HepG2 (cell line): ENCODE measurements at places on chromosomes 4 and X. TPM values are rescaled to one million over a fixed set of nuclear protein-coding genes. Genes with fewer than 3 reads are reported as not detected.

ENPP6 gene
- not detected in 2 replicates for total RNA-seq

FBXW7 gene
- total RNA-seq: 21.7 and 40.9 TPM in 2 replicates

TMSB15C gene
- total RNA-seq: not detected in 2 replicates

EDNRA gene
- total RNA-seq: not detected in 2 replicates

VCX3B gene
- total RNA-seq: not detected in 2 replicates

TKTL2 gene
- total RNA-seq: not detected in 2 replicates

FAM149A gene
- total RNA-seq: not detected in 2 replicates

ABCE1 gene
- total RNA-seq: 139 and 226 TPM in 2 replicates

DNA sequence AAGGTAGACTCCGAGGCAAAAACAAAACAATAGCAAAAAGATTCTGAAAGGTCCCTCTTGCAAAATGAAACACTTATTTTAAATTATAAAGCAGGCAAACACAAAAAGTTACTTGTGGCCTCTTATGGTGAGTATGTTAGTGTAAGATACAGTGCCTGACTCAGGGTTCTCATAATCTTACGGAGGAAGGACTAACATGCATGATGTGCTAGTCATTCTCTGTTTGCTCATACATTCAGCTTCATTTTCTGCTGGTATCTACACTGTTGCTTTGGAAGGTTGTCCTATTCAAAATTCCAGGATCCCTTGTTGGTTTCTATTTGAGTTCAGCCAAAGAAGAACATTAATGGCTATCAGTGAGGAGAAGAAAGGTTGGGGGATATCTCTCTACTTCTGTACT lies 249.1 kb upstream of the FAM47A start:
- no peak overlapping the region for H3K4me3 ChIP-seq
- H3K27me3 ChIP-seq: no peaks in the 10 kb centered on the region
- no peaks in the 10 kb centered on the region for H3K36me3 ChIP-seq
- DNase-seq: no peak
- no peaks in the 10 kb centered on the region for H3K4me1 ChIP-seq

DNA sequence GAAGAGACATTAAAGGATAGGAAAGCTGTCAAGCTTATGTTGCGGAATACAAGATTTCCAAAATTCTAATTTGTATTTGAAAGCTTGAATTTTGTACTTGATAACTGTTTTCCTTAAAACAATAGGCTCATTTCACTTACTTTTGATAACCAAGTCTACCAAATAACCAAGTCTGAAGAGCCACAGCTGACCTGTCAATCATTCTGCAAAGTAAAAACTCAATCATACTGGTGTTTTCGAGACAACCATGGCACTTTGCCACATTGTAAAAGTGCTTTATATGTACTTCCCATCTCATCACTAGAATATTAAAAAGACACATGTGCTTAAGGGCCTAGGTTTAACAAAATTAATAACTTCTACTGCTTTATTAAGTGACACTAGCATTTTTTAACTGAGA lies 47.9 kb downstream of the LEF1 start:
- DNase-seq: no peak
- no peak overlapping the region for H3K4me3 ChIP-seq
- H3K36me3 ChIP-seq: no peaks in the 10 kb centered on the region
- H3K27me3 ChIP-seq: no peaks in the 10 kb centered on the region
- H3K4me1 ChIP-seq: peaks cover 16% of the 10 kb centered on the region

GRCh38 chr4:83217721-83218522 lies 66.7 kb downstream of the COQ2 start:
- DNase-seq: no peak
- H3K27me3 ChIP-seq: no peaks in the 10 kb centered on the region
- H3K36me3 ChIP-seq: no peaks in the 10 kb centered on the region
- no peak overlapping the region for H3K27ac ChIP-seq
- H3K4me1 ChIP-seq: no peaks in the 10 kb centered on the region

DNA sequence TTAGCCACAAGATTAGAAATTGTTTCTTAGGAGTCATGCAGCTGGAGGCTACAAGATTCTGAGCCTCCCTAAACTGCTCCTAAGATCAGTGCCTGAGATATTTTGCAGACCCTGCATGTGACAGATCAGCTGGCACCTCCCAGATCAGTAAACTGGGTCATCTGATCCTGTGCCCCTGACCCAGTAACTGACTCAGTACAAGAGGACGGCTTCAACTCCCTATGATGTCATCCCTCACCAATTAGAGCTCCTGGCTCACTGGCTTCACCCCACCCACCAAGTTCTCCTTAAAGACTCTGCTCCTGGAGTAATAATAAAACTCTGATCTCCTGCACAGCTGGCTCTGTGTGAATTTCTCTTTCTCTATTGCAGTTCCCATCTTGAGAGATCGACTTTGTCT lies 45.4 kb upstream of the PNPLA4 start:
- no peaks in the 10 kb centered on the region for H3K4me1 ChIP-seq
- no peak overlapping the region for H3K4me3 ChIP-seq

- peaks cover 12% of the 10 kb centered on the region for H3K36me3 ChIP-seq
- no peaks in the 10 kb centered on the region for H3K27me3 ChIP-seq
- no peak for DNase-seq
Observed at GRCh38 chr4:82818664-82819662, 20.4 kb upstream of the SCD5 start.

DNA sequence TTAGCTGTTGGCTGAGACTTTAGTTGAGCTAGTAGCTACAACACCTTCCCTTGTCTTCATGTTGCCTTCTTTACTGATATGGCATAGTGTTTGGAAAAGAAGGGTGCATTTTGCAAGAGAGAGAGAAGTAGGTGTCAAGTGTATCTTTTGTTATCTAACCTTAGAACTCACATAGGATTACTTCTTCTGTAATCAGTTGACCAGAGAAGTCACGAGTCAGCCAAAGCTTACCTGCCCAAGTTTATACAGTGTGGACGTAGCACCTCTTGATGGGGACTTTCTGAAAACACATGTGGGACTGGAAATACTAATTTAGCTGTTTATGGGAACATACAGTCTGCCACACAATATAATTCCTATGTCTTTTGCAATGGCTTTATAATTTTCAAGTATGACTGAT lies 56.0 kb downstream of the UGT8 start:
- no peak overlapping the region for H3K27ac ChIP-seq
- no peak for DNase-seq
- no peaks in the 10 kb centered on the region for H3K27me3 ChIP-seq
- H3K36me3 ChIP-seq: no peaks in the 10 kb centered on the region
- no peak overlapping the region for H3K4me3 ChIP-seq

DNA sequence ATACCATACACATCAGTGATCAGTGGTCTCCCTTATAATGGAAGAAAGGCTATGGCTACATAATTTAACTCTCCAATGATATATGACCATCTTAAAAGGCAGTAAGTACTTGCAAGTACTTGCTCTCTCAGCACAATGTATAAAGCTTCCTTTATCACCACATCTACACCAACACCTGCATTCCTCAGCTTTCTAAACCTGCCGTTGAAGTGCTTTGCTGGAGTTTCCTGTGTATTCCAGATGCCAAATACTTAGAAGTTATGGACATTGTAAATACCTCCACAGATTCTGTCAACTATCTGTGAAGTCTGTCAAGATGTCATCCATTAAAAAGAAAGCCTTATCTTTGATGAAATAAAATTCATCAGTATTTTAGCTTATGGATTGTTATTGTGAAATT lies 335.0 kb upstream of the GALNTL6 start:
- no peaks in the 10 kb centered on the region for H3K36me3 ChIP-seq
- no peaks in the 10 kb centered on the region for H3K4me1 ChIP-seq
- no peaks in the 10 kb centered on the region for H3K27me3 ChIP-seq
- no peak overlapping the region for H3K27ac ChIP-seq
- no peak for DNase-seq

- no peaks in the 10 kb centered on the region for H3K4me1 ChIP-seq
- H3K4me3 ChIP-seq: no peak overlapping the region
- no peaks in the 10 kb centered on the region for H3K36me3 ChIP-seq
- no peak overlapping the region for H3K27ac ChIP-seq
- no peak for DNase-seq
- no peaks in the 10 kb centered on the region for H3K27me3 ChIP-seq
Observed at GRCh38 chr4:168028970-168029597, 63.3 kb upstream of the ANXA10 start.

DNA sequence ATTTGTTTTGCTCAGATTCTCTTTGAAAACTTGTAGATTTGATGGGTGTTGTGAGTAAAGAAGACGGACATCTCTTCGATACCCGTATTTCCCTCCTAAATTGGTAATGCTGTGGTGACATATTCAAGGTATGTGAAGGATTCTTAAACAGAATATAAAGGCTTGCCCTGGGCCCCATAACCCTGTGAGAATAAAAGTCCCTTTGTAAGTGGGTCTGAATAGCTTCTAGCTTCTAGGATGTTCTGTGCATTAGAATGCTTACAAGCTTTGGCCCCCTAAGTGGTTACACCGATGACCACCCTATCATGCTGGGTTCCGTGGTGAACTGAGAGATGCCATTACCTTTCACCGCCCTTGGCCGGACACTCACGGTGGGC lies 574 bp upstream of the MOB1B start:
- H3K36me3 ChIP-seq: peaks cover 2% of the 10 kb centered on the region; the same call in 1 of the 2 replicates
- peak overlapping the region; percentile 94 for H3K4me3 ChIP-seq
- DNase-seq: peak; percentile 17
- peaks cover 19% of the 10 kb centered on the region for H3K4me1 ChIP-seq
